ENCODE measurements at places on chromosomes 16 and 17.

- DNase-seq: no peak
These were observed 179.6 kb downstream of the CCT6B start for GRCh38 chr17:34781571-34782108.

DNA sequence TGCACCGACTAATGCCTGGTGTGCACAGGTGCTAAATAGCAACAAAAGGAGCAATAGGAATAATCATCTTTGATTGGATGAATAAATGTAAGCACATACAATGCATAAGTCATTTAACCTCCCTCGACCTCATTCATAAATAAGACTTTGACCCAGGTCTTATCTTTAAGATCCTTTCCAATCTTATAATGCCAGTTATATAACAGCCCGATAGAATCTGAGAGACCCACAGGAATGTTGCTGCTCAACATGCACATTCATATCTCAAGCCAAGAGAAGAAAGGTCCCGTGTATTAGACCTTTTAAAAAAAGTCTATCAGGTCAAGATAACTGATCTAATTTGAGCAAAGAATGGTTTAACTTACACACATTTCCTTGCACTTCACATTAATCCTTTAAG is 146.8 kb upstream of the SOX9 start:
- DNase-seq: no peak

GRCh38 chr16:48421741-48422140 is 36.5 kb upstream of the SIAH1 start:
- no peak for DNase-seq

DNA sequence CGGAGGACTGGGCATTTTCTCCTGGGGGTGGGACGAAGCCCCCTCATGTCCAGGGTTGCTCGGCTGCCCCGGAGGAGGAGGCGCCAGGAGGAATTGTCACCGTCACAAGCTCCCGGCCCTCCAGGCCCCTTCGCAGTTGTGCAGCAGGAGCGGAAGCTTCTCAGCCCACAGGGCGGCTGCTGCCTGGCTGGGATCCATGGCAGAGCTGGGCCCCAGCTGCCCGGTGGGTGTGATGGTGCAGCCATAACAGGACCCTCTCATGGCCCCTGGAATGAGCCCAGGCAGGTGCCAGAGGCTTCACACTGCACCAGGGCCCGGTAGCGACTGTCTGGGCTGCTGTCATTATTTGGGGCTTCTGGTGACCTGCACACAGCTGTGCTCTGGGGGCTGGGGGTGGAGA is 54.9 kb upstream of the GNG13 start:
- no peak for DNase-seq

GRCh38 chr17:3502466-3502865 is 26.7 kb downstream of the ASPA start:
- DNase-seq: no peak

- DNase-seq: no peak
These were observed 66.6 kb downstream of the ARSG start for GRCh38 chr17:68357886-68358285.

DNA sequence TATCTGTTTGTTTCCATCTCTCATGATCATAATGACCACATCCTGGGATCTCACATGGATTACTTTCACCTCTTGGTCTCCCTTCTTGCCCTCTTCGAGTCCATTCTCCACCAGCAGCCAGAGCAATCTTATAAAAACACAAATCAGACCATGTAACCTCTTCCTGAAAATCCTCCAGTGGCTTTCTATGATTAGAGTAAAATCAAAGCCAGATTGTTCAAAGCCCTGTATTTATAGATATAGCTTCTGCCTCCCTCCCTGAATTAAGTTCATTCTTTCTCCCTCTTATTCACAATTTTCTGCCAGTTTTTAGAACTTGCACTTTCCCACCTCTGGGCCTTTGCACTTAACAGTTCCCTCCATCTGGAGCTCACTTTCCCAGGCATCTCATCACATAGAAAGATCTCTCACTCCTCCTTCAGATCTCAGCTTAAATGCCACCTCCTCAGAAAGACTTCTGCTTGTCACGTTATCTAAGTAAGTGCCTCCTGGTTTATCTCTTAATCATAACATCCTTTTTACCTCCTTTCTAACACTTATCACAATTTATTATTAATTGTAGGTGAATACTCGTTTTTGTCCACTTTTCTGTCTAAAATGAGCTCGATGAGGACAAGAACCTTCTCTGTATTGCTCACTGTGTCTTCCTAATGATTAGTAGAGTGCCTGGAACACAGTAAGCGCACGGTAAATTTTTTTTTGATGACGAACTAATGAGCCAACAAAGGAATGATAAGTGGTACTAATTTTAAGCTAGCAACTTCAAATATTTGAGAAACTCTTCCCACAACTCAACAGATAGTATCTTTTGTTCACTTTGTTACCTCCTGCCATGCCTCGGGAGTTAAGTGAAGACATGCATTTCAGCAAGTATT is 80.5 kb downstream of the CYB561 start:
- no peak for DNase-seq

GRCh38 chr17:46023783-46024388 is 24.8 kb downstream of the STH start:
- DNase-seq: no peak

- DNase-seq: peak; percentile 60
These were observed 4.5 kb downstream of the TRPV2 start for GRCh38 chr17:16419929-16420271.

GRCh38 chr16:71373073-71373472 is 14.6 kb downstream of the CALB2 start:
- no peak for DNase-seq

- no peak for DNase-seq
These were observed 2.7 kb downstream of the TBCD start for GRCh38 chr17:82754297-82755208.

GRCh38 chr16:17173281-17173680 is 297.5 kb downstream of the XYLT1 start:
- no peak for DNase-seq

DNA sequence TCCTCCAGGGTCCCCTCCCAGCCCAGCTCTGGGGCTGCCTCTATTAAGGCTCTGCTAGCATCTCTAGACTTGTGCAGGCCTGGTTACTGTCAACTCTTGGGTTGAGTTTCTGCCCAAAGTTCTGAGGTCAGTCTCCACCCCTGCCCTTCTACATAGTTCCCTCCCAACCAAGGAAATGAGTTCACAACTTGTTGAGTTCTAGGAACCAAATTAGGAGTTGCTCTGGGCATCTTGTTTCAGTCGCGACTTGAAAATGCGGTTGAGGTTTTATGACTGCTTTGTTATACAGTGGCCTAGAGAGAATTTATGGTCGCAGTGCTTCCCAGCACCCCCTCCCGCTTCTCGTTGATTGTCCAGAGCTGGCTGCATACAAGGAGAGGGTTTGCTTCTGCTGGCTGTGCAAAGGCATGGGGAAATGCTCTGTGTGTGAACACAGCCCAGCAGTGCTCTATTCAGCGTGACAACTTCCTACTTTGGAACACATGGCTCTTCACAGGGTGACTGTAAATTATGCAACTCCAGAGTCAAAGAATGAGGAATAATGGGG is 20.2 kb downstream of the GNAO1 start:
- no peak for DNase-seq

DNA sequence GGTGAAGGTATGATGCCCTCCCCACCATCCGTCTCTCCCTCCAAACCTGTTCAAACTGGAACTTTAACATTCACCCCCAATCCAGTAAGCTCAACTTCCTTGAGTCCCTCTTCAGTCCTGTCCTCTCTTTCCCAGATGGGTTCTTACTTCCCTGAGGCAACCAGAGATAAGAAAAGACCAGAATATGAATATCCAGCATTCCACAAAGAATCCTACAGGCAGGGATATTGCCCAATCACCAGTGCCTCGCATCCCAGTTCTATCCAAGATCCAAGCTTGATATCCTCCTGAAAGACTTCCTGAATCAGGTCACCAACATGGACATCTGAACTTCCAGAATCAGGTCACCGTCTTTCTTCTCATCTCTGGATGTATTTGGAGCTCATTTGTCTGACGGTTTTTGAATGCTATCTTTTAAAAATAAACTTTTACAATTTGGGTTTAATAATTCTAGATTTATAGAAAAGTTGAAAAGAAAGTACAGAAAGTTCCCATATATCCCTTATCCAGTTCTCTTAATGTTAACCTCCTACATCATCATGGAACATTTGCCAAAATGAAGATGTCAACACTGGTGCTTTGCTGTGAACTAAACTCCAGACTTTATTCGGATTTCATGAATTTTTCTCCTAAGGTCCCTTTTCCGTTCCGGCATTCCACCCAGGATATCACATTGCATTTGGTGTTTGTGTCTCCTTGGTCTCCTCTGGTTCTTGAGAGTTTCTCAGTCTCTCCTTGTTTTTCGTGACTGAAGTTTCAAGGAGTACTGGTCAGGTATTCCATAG is 13.7 kb upstream of the COL1A1 start:
- DNase-seq: no peak

DNA sequence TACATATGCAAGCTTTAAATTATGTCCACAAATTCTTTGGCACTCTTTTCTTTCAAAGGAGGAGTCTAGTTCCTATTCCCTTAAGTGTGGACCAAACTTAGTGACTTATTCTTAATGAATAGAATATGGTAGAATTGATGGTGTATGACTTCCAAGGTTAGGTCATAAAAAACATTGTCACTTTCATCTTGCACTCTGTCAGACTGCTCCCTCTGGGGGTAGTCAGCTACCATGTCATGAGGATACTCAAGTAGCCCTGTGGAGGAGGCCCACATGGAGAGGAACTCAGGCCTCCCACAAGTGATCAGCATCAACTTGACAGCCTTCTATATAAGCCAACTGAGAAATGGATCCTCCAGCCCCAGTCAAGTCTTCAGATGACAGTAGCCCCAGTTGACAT is 58.0 kb upstream of the SCNN1B start:
- no peak for DNase-seq

GRCh38 chr17:66682283-66682682 is 152.6 kb upstream of the CACNG5 start:
- DNase-seq: no peak

DNA sequence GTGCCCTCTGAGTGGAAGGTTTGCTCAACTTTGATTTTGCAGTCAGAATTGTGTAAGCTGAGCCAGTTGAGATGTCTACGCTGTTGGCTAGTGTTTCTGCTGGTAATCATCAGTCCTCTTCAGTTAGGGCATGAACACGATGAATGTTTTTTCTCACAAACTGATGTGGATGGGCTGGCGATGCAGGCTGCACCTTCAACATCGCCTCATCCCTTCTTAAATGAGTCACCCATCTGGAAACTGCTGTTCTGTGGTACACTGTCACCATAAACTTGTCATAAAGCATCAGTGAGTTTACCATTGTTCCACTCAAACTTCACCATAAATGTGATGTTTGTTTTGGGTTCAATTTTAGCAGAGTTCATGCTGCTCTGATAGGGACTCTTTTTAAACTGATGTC is 8.4 kb downstream of the C16orf95 start:
- no peak for DNase-seq

- no peak for DNase-seq
These were observed 1.6 kb upstream of the DUSP14 start for GRCh38 chr17:37488009-37488604.

GRCh38 chr16:53159781-53160436 is 105.1 kb downstream of the CHD9 start:
- DNase-seq: no peak

DNA sequence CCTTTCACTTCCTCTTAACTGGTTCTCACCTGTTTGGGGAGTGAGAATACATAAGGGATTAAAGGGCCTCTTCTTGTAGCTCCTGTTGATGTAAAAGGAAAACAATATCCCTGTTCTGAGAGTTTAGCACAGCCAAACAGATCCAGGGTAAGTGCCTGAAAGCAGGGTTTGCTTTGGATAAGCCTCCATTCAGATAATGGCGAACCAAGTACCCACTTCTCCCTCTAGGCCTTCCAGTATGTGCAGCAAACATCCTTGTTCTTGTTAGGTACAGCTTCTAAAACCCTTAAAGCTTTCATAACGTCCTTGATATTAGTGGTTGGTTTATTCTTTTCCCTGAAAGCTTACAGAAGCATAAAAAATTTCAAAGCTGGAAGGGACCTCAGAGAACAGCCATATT is 130.6 kb upstream of the DNAH9 start:
- DNase-seq: no peak

DNA sequence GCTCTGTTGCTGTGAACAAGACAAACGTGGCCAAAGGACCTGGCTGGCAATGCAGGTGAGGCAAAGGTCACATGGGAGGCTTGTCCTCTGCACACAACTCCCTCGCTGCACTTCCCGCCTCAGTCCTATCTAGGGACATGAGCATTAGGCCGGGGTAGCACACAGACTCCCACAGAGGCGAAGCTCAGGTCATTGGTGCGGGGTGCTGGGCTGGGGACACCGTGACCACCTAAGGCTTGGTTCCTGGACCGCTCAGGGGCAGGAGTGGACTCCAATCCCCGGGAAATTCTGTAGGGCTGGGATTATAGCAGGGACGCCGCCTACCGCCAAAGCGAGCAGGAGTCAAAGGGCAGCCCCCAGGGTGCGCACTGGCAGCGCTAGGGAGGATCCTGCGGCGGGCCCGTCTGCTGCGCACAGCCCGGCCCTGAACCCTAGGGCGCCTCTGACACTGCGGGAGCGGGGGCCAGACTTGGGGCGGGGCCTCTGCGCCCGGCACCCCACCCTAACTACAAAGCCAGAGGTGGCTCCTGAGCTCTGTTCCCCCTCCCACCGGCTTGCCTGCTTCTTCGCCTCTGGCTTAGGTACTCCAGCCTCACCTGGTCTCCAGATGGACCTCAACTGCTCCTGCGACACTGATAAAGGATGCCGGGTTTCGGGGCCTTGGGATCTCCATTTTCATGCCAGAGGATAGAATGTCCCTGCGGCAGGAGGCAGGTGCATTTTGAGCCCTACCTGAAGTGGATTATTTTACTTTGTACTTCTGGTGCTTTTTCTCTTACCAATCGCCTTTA is 3.9 kb upstream of the MT1B start:
- no peak for DNase-seq

GRCh38 chr17:73325527-73325842 is 13.7 kb upstream of the CDC42EP4 start:
- DNase-seq: no peak

GRCh38 chr17:4162775-4163466 is 19.9 kb downstream of the CYB5D2 start:
- no peak for DNase-seq

DNA sequence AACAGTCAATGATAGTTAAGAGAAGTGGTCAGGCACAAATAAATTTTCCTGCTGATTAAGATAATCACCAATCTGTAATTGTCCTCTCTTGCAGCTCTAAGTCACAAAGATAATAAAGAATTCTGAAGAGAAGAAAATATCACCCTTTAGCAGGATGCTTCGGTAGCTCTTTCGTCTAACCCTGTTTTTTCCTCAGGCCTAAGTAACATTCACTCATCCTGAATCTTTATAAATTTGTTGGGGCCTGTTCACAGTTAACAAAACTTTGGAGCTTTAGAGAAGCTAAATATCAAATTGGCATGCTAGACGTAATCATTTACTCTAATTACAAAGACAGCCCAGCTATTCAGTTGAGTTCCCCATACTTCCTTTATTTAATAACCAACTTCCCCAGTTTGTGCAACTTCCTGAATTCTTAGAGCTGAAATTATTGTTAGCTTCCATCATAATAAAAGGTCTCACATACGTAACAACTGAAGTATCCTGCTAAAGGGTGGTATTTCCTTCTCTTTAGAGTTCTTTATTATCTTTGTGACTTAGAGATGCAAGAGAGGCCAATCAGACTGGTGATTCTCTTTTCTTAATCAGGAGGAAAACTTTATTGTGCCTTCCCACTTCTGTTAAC is 118.6 kb downstream of the TANGO6 start:
- no peak for DNase-seq

All from stimulated activated CD8-positive, alpha-beta memory T cell treated with anti-CD3 and anti-CD28 coated beads, Interleukin-15, amount 100 ng/mL, for 48 hours (primary cell).